ENCODE measurements at places on chromosomes 3 and 15.

- DNase-seq = peak; percentile 47
Measured at GRCh38 chr3:141853081-141853601, 23.3 kb upstream of the ATP1B3 start.

DNA sequence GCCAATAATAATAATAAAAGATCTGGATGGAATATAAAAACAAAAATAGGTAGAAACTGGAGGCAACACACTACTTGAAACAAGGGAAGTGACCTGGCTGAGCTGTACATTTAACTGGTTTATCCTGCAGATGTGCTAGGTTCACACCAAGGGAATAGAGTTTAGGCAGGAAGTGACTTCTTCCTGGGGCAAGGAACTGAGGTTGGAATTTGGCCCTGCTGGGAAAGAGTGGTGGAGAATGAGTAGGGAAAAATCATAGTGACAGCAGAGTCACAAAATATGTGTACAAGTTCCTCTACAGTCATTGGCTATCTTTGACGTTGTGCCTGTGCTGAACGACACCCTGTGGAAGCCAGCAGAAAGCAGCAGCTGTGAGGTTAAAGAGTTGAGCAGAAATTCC lies 44.1 kb downstream of the ARHGAP11B start:
- no peak for DNase-seq

DNA sequence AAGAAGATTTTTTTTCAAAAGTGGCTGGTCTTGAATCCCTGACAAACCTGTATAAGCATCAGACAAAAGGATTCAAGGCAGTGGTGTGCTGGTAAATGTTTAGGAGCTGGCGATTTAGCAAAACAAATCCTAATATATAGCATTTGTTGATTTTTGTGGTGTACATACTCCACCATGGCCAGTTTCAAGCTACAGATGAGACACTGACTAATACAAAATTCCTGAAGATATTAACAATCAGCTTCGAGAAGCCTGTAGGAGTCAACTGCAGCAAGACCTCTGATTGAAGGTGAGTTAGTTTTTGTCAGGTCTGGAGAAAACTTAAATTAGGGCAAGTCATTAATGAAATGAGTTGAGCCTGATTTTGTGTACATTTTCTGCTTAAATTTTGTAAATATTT lies 6.7 kb downstream of the STRIT1 start:
- no peak for DNase-seq

- DNase-seq = no peak
Measured at GRCh38 chr3:47617086-47618010, 38.7 kb upstream of the CSPG5 start.

GRCh38 chr15:36177590-36178302 lies 401.7 kb upstream of the CDIN1 start:
- no peak for DNase-seq

DNA sequence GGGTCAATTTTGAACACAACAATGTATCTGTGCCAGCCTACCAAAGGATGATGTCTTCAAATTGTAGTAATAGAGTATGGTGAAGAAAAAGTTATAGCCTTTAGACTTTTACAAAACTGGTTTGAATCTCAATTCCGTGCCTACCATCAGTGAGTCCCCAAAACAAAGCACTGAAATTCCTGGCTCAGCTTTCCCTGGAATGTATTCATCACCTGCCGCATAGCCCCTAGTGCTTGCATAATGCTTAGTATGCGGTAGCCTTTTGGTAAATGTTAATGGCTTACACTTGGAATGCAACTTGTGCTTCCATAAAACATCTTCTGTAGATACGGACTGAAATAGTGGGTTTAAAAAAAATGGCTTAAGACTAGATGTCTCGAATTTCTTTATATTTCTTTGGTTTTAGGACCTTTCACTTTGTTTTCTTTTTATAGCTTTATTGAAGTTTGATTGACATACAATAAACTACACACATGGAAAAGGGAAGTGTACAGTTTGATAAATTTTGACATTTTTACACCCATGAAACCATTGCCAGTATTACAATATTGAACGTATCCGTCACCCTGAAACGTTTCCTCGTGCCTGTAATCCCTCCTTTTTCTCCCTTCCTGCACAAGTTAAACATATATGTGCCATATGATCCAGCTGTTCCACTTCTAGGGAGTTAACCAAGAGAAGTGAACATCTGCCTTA lies 12.1 kb downstream of the SACM1L start:
- no peak for DNase-seq

- peak; percentile 4 for DNase-seq
Measured at GRCh38 chr3:70703305-70704102, 391.1 kb upstream of the MDFIC2 start.

GRCh38 chr3:14884665-14885064 lies 62.7 kb upstream of the NR2C2 start:
- DNase-seq = peak; percentile 22

DNA sequence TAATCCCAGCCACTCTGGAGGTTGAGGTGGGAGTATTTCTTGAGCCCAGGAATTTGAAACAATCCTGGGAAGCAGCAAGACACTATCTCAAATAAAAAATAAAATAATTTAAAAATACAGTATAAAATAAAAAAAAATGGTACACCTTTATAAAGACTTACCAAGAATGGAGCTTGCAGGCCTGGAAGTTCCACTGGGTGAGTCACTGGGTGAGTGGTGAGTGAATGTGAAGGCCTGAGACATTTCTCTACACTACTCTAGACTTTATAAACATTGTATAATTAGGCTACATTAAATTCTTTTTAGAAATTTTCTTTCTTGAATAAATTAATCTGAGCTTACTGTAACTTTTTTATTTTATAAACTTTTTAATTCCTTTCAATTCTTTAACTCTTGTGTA lies 609.1 kb upstream of the BCHE start:
- DNase-seq = no peak

- DNase-seq = no peak
Measured at GRCh38 chr3:157573281-157573680, 70.1 kb upstream of the VEPH1 start.

GRCh38 chr15:98039596-98039995 lies 79.1 kb downstream of the ARRDC4 start:
- no peak for DNase-seq

- DNase-seq = peak; percentile 8
Measured at GRCh38 chr3:111238885-111239284, 167.3 kb downstream of the NECTIN3 start.

DNA sequence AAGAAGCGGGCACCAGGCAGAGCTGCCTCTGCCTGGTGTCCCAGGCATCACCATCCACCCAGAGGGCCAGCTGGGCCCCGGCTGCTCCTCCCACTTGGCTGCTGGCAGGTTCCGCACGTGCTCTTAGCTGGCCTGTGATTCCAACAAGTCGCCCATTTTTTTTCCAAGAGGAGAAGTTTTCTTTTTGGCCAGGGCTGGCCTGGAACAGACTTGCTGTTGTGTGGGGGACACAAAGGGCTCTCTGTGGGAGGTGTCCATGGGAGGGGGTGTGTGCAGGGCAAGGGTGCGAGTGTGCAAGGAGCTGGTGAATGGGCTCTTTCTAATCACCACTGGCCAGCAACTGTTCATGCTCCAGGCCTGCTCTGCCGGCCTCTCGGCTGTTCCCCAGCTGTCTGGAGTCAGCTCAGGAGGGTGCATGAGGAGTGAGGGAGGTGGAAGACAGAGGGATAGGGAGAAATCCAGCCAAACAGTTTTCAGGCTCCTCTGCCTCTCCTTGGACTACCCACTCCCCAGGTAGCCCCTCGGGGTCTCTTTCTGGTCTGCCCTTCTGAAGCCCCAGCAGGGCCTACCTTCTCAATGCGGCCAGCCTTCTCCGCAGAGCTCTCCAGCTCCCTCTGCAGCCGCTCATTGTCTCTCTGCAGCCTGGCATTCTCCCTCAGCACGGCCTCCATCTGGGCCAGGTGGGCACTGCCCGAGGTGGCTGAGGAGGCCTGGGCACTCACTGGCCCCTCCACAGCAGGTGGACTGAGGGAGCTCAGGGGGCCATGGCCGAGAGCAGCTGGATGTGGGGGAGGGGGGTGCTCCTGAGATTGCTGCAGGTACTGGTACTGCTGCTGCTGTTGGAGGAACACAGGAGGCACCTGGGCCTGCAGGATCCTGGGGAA lies 7.1 kb downstream of the AMOTL2 start:
- no peak for DNase-seq

DNA sequence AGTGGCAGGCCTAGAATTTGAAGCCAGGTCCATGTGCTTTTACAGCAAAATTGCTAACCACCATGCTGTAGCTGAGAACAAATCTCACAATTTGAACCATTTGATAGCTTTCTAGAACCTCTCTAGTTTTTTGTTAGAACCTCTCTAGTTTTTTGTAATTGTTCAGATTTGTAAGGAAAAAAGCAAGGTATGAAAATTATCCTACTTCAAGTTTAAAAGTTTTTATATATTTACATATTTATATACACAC lies 9.8 kb downstream of the GXYLT2 start:
- no peak for DNase-seq

DNA sequence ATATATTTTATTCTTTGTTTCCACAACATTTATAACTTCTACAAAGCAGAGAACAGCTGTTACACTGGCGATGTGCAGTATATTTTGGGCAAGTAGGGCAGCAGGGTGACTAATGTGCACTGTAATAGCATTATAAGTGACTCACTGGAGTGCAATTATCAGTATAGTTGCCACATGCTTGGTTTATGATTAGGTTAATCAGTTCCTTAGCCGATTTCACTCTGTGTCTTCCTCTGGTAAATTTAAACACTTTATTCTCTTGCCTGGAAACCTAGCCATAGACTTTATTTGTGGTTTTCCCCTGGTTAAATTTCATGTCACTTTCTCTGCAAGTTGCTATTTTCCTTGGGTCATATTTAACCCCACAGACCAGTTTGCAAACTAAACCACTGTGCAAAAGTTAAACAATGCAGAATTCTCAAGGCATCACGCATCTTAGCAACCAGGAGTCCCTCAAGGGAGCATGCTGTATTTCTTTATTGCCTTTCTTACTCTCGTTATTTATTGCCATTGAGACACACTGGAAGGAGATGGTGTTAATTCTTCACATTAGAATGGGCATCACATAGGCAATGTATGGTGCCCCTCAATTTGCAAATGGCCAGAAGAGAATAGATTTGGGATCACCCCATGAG lies 690.2 kb upstream of the DPPA4 start:
- no peak for DNase-seq

DNA sequence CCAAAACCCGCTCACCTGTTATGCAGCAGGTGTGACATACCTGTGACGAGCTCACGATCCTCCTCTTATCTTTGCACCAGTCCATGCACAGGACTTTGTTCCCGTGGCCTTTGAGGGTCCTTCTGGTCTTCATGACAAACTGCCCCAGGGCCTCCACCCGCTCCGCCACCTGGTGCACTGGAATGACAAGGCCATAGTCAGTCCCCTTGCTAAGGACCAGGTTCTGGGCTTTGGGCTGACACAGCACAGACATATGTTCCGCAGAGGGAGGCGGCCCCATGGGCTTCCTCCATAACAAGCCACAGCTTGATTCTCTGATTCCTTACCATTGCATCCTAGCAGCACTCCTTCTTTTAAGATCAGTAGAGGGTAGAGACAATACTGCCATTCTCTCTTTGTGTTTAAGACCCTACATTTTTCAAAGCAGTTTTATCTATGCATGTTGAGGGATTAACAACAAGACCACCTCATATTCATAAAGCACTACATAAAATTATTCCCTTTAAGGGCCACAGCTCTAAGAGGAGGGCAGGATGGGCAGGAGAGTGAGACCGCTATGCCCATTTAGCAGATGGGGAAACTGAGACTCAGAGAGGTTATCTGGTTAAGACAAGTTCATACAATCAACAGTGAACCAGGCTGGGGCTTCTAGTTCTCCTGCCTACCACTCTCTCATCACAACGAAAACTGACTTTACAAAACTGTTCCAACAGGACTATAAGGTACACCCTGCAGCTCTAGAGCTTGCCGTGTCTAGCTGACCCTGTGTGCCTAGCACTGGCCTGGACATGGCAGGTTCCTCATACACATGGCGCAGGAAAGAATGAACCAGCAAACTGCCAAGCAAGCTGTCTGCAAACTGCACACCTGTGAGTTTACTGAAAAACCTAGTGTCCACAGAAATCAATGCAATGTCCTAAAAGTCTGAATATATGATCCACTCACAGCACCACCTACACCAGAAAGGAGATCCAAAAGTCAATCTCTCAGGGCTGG lies 37.0 kb downstream of the GNB5 start:
- DNase-seq = no peak

GRCh38 chr3:195462308-195462610 lies 19.4 kb upstream of the ACAP2 start:
- DNase-seq = no peak

- peak; percentile 2 for DNase-seq
Measured at GRCh38 chr3:144636833-144637232, 665.2 kb downstream of the DIPK2A start.

DNA sequence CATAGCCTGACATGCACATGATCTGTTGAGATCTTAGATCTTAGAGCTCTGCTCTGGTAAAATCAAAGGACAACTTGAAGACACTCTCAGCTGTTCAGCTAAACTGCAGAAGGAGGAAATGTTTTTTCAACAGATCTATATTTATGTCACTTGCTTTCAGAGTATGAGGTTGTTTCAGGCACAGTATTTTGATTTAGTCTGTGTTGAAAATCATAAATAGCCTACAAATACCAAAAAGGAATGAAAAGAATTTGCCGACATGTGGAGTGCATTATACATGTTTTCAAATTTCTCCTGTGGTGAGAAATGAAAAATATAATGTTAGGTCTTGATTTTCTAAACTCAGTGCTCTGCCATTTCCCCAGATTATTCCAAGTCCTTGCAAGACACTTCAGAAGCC lies 1118.4 kb downstream of the TBL1XR1 start:
- DNase-seq = no peak

DNA sequence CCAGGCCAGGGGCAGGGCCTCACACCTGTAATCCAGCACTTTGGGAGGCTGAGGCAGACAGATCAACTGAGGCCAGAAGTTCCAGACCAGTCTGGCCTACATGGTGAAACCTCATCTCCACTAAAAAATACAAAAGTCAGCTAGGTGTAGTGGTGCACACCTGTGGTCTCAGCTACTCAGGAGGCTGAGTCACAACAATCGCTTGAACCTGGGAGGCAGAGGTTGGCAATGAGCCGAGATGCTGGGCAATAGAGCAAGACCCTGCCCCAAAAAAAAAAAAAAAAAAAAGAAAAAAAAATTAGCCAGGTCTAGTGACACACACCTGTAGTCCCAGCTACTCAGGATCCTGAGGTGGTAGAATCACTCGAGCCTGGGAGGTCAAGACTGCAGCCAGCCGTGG lies 18.8 kb downstream of the MYO9A start:
- no peak for DNase-seq

DNA sequence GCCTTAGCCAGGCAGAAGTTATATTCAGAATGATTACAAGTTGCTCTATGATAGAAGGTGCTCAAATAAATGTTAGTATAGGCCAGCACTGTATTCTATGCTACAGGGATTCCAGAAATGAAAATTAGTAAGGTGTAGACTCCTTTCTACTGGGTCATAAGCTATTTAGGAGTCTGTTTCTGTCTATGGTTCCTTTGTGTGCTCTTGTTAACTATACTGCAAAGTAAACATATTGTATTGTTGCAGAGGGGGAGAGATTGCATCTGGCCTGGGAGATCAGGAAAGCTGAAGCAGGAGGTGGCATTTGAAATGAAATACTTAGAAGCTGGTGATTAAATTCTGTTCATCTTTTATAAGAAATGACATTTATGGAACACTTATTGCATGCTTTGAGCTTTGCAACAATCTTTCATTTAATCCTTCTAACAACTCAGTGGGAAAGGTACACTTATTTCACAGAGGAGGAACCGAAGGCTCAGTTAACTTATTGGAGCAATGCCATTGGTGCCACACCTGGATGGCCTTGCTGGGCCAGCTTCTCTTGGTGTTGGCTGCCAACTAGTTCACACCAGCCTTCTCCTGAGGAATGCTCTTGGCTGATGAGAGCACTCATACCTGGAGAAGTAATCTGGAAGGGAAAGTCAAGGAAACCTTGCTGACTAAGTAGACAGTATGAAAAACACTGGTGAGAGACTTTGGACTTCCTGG lies 39.1 kb downstream of the ABHD5 start:
- no peak for DNase-seq
